ENCODE measurements at places on chromosomes 4 and X.

DNA sequence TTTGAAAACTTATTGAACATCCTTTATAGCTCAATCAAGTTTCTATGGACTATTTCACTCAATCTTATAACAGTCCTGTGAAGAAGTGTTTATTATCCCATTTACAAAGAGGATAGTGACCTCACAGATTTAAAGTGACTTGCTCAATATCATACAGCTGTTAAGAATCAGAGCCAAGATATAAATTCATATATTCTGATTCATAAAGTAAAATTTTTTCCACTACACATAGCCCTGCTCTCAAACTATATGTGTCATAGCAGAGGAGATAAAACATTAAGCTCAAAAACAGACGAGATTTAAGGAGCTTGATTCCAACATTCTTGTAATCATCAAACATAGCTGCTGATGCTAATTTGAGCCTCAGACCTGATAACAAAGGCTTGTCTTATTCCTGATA is 226.8 kb downstream of the CAMK2D start:
- no peak for DNase-seq

DNA sequence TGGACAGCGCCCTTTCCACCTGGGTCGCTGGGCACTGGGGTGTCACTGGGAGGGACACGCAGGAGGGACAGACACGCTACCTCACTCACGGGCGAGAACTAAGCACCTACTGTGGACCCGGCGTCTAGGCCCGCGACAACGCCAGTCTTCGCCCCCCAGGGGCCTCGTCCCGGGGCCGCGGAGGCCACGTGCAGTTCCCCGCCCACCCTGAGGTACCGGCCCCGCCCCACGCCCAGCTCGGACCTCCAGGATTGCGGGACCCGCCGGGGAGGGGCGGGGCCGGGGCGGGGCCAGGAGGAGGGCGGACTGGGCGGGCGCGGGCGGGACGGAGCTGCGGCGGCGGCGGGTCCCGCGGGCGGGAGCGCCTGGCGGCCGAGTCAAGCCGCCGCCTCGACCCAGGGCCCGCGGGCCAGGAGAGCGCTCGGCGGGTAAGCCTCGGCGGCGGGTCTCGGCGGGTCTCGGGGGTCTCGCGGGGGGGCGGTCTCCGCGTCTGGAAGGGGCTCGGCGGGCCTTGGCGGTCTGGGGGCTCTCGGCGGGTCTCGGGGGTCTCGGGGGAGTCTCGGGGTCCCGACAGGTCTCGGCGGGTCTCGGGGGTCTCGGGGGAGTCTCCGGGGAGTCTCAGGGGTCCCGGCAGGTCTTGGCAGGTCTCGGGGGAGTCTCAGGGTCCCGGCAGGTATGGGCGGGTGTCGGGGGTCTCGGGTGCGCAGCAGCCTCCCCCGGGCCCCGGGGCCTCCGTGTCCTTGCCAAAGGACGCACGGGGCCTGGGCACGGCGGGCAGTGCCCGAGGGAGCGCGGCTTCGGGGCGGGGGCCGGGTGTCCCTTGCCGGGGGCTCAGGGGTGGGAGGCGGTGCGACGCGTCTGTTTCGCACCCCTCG is at the start of gene SH3BP2:
Gene SH3BP2 (plus strand): TSS at position 375 of the 875 bp plus-strand sequence. CDS start 27,533 bp downstream, outside the sequence.
- DNase-seq, result peak; percentile 53

- no peak for DNase-seq
Measured at GRCh38 chr4:92455951-92456350, 152.2 kb downstream of the GRID2 start.

DNA sequence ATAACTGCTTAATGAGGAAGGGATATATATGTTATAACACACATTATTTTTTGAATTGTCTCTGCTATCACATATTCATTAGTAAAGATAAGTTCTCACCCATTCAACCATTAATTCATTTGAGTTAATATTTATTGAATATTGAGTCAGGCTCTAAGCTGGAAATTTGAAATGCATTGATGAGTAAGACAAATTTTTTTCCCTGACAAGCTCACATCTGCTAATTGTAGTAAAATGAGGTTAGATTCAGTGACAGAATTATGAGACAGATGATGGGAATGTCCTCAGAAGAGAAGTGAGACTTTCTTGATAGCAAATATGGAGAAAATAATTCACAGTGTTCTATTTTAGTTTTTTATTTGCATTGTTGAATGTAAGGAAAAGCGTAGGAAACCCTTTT is 194.3 kb downstream of the SLC4A4 start:
- DNase-seq, result no peak

- DNase-seq, result no peak
Measured at GRCh38 chr4:38377195-38377594, 286.8 kb upstream of the KLF3 start.

GRCh38 chr4:140673729-140674128 is 82.5 kb downstream of the TBC1D9 start:
- DNase-seq, result no peak
